Ascending aorta (tissue), 2 donors: ENCODE measurements at places on chromosomes 2 and 18.

DNA sequence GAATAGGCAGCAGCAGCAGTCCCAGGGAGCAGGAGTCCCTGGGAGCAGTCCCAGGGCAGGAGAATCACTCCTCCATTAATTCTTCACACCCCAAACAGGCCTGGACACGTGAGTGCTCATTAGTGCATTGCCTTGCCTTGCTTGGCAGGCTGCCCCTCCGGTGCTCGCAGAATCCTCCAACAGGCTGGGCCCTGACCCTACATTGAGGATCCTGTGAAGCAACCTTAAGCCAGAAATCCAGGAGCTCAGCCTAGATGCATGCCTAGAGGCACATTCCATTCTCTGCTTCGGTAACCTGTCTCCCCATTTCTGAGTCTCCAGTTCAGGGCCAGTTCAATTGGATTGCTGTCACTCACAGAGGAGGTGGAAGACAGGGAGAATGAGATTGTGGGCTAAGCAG, 97.4 kb upstream of the LRATD1 start:
- no peak for DNase-seq

GRCh38 chr2:45957533-45958227, 306.2 kb downstream of the PRKCE start:
- no peak for DNase-seq

DNA sequence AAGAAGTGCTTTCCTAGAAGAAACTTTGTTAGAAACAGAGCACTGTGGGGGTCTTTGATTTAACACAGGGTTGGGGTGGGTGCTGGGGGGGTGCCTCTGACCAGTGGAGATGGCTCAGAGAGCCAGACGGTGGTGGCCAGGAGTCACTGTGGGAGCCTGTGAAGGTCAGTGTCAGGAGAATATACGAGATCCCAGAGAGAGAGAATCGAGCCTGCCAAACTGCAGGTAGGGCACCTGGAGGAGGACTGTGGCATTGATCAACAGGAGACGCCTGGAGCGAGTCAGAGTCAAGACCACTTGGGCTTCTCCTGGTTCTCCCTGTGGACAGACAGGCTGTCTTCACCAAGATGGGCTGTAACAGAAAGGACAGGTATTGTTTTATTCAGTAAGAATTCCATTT, 136.5 kb upstream of the TWIST2 start:
- DNase-seq, result no peak

- DNase-seq, result no peak
Observed at GRCh38 chr2:200477667-200478131, 32.2 kb downstream of the KCTD18 start.

- no peak for DNase-seq
Observed at GRCh38 chr18:23189768-23190661, 54.7 kb downstream of the CABLES1 start.

DNA sequence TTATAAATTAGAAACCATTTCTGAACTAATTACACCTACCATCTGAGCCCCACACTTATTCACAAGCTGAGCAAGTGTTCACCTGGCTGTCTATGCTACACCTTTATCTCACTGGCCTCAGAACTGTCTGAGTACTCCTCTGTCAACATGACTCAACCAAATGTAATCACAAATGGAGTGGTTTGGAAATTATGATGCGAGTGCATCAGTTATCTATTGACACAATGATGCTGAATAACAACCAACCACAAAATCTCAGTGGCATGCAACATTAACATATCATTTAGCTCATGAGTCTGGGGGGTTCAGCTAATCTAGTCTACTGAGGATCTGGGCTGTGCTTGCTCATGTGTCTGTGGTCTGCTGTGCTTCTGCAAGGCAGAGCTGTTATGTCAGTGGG, 184.2 kb upstream of the NXPH2 start:
- DNase-seq, result no peak

GRCh38 chr2:183284606-183285005, 160.4 kb downstream of the NUP35 start:
- DNase-seq, result no peak

GRCh38 chr2:21118302-21118920, 5.4 kb upstream of the TDRD15 start:
- peak; percentile 63 for DNase-seq

GRCh38 chr2:105287692-105288091, 41.8 kb downstream of the TGFBRAP1 start:
- no peak for DNase-seq

DNA sequence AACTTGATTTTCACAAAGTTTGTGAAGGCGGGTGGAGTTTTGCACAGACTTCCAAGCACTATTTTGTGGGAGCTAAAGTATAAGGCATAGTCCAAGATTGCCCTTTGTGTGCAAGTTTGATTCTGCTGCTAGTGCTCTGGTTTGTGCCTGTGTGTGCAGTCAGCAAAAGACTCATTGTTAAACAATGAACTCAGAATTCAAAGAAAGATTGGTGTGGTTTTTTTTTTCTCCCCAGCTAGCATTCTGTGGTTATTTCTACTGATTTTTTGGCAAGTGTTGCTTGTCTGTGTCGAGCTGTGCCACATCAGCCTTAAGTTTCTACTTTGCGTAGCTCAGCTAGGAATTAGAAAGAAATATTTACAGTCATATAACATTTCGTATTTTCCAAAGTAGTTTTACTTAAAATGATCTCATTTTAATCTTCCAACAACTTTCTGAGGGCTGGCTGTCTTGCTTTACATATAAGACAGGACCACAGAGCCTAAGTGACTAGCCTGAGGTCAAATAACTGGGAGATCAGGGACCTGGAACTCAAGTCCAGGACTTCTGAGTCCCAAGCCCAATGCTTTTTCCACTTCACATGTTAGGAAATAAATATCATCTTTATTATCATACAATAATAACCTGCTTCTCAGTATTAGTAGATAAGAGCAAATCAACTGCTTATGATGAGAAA, 69.8 kb downstream of the BABAM2 start:
- no peak for DNase-seq

DNA sequence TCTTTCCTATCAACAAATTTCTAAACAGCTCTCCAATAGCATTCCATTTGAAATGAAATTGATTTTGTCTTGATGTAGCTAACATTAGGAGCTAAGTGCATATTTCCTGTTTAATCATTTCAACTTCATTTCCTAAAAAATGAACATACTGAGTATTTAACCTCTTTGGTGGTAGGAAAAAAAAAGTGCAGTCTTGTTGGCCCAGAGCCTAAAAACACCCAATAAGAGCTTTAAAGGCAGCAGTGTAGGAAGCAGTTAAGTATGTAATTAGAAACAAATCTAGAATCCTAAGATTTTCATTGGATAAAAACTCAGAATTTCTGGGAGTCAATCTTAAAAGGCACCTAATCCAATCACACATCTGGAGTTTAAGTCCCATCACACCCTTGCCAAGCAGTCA, 71.0 kb upstream of the RBMS1 start:
- no peak for DNase-seq

DNA sequence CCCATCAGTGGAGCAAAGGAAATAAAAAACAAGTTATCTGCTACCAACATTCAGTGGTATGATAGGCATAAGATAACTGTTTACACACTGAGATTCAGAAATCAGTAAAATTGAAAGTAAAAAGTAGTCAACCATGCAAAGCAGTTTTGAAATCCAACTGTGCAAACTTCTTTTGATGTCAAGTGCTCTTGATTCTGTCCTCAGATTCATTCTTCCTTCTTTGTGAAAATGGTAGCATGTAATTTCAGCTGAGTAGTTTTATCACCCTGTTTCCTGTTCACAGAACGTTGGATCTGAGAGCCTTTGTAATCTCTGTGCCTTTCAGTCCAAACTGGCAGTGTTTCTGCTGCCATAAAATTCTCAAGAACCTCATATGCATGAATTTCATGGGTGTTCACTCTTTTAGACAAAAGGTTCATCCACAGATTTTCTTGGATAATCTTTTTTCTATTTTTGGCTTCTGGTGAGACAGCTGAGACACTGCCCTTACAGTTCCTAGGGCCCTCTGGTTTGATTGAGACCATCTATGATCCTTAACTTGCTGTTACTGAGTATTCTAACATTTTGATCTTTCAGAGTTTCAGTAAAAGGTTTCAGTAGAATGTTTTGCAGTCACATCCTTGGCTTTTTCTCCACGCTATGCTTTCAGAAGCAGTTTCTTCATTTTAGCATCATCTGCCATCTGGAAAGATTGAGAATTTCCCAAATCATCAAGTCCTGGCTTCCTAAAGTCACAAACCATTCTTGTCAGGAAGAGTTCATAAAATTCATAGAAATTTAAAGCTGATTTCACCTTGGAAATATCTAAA, 272.3 kb upstream of the EPHA4 start:
- DNase-seq, result no peak

DNA sequence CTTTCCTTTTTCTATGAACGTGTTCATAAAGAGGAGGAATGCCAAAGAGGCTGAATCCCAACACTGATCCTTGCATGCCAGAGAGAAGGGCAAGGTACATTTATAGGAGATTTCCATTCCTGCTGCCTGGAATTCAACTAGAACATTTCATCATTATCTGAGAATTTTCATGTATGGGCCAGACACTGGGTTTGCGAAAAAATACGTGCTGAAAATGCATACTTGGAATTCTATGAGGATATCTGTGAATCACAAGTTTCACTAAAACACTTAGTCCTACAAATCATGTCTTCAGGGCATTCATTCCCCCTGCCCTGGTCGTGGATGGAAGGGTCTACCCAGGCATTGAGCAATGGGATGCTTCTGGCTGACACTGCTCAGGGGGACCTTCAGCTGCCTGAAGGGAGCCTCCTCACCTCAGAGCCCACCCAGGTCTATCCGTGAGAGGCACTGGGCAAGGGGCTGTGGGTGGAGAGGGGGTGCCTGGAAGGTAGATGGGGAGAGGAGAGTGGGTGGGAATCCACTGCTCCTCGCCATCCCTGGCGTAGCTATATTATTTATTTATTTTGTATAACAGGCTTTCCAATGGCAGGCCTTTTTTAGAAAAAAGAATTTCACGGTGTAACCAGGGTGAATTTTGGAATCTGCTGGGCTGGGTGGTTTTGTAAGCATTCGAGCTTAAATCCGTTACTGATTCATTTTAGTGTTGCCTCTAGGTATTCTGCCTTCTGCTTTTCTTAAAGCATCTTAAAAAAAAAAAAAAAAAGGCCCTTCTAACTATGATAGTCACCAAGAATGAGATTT, 560.6 kb upstream of the ID2 start:
- no peak for DNase-seq

GRCh38 chr18:23149570-23149969, 14.3 kb downstream of the CABLES1 start:
- no peak for DNase-seq

GRCh38 chr2:176075481-176075880, 8.3 kb downstream of the EVX2 start:
- DNase-seq, result no peak

DNA sequence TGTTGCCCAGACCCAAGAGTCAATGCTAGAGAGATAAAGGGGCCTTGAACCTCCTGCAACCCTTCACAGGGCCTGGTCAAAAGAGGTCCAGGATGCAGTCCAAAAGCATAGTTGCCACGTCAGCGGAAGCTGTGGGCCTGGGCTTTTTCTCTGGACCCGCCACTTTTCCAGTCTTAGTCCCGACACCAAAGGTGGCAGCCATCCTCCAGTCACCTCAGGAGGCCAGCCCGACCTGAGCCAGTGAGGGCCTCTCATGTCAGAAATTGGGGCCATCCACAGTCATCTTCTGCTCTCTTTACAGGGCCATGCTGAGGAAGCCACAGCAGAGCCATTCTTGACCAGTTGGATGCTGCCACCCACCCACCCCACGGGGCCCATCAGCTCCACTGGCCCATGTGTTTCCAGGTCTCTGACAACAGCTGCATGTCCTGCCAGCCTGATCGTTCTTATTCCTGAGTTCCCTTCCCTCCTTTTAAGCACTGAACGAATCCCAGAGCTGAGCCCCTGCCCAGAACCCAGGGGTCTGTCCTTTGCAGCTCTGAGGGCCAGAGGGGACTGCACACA, 34.1 kb upstream of the KLHL29 start:
- peak; percentile 43 for DNase-seq
